H9 (cell line): ENCODE measurements at places on chromosomes 1 and 21. TPM values are rescaled to one million over a fixed set of nuclear protein-coding genes. Genes with fewer than 3 reads are reported as not detected.

Gene KRTAP12-3
- not detected in 2 replicates for total RNA-seq

Gene TMPRSS3
- total RNA-seq: 0.31 and 0.44 TPM in 2 replicates

Gene SLC5A9
- 0.22 TPM in 1 of 2 replicates, not detected in the other for total RNA-seq

Gene TMEM82
- total RNA-seq: 1.0 and 1.4 TPM in 2 replicates

Gene PHLDA3
- 53.9 and 55.0 TPM in 2 replicates for total RNA-seq

Gene GPR37L1
- total RNA-seq: 0.11 TPM in 2 replicates

Gene AKR7A3
- total RNA-seq: 0.74 and 0.81 TPM in 2 replicates

DNA sequence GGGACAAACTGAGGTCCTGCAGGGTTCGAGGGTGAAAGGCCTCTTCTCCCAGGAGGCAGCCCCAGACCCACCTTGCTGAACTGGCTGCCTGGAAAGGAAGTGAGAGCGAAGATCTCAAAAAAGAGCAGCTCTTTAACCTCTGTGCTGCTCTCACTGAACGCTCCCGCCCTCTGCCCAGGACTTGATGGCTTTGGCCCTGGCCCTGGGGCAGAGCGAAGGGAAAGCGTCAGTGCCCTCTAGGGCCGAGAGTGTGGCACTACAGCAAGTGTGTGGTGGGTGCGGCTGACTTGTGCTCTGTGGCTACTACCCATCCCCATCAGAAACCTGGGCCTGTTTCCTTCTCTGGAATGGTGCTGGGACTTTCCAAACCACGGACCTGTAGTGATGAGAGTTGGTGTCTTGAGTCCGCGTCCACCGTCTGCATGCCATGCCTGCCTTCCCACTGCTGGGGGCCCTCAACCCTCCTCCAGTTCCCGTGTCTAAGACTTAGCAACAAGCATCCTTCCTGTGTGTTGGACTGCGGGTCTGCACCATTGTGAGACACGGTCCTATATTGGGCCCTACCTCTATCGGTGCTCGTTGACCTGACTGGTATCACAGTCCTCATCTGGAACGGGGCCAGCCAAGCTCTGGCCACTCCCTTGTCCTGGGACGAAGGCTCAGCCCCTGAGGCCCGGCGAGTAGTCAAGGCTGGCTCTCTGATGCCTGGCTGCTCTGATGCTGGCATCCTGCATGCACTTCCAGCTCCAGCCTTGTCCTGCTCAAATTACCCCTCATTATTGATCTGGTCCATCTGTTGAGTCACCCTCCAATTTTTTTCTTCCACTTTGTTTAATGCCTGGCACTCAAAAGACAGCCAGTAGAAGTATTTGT, 180.3 kb downstream of the DISC1 start:
- peak; percentile 89 for DNase-seq

DNA sequence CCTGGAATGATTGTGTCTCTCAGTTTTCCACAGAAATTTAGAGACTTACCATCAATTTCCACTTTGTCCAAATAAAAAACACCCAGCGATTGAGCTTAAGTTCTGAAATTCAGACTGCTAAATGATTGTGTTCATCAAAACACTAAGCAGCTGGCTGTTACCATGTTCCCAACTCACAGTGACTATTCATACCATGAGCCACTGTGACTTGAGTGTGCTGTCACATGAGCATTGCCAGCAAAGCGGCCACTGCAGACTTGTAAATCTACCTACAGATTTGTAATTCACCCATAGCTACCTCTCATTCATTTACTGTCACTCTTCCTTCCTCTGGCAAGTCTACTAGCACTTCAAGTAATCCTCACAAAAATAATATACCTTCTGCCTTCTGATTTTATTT, 17.2 kb upstream of the PRKAB2 start:
- no peak for DNase-seq

- peak; percentile 88 for DNase-seq
These were observed 2.9 kb downstream of the IFI6 start for GRCh38 chr1:27668808-27669723.

GRCh38 chr1:166165661-166166328, 1.0 kb downstream of the FAM78B start:
- DNase-seq: peak; percentile 44

DNA sequence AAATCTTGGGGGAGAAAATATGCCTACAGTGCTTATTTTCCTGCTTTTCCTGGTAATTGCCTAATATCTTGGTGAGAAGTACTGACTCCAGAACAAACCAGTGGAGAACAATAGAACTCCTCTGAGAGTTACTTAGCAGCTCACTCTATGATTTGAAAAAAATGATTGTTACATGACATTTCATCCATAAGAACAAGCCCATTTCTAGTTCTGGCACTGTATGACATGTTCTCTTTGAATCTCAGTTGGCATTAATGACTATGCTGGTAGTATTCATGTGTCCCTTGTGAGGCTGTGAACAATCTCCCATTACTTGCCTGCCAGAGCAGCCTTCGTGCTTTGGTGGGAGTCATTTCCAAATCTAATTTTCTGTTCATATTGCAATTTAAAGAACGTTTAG, 58.0 kb downstream of the CLIC4 start:
- no peak for DNase-seq

GRCh38 chr1:26608895-26609294, 79.3 kb downstream of the RPS6KA1 start:
- no peak for DNase-seq

- no peak for DNase-seq
These were observed 19.2 kb downstream of the SLC66A1 start for GRCh38 chr1:19331262-19331878.

GRCh38 chr1:165824269-165824643, 3.2 kb upstream of the UCK2 start:
- no peak for DNase-seq

DNA sequence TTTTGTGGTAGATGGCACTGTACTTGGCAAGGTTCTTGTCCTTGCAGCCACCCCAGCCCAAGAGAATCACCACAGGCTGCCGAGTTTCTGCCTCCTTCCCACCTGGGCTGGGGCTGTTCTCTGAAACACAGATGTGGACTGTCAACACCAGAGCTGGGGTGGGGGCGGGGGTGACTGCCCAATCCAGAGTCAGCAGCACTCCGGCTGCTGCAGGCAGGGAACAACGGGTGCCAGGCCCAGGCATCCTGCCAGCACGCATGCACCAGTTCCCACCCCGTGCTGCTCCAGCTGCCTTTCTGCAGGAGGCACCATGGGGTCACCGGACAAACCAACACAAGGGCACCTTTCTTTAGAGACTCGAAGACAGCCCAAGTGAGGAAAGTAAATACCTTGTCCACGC, 14.1 kb downstream of the TMEM53 start:
- no peak for DNase-seq

DNA sequence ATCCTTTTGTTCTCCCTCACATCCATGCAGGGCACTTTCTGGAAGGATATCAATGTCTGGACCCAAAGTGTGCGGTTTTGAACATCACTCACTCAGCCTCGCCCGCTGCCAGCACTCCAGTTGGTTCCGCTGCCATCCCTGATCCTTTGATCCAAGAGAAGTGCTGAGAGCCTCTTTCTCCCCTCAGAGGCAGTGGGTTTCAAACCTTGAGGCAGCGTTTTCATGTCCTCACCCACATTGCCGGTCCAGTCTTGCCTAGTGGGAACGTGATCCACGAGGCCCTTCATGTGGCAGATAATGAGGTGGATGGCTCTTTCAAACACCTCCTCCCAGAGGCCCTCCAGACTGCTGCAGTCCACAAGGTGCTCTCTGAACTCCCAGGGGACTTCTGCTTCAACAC, 122.2 kb downstream of the ACTL8 start:
- DNase-seq: no peak

DNA sequence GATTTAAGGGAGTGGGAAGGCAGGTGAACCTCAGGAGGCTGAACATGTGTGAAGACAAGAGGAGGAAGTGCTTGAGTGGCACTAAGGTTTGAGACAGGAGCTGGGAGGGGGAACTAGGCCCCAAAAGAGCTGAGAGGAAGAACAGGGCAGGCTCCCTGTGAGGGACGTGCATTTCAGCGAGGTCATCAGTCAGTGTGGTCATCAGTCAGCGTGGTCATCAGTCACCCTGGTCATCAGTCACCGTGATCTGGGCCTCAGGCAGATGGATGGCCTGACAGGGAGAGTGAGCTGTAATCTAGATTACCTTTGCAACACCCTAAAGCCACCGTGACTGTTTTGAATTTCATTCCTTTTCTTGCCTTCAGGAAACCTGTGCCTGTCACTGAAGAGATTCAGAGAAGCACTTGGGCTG, 29.1 kb downstream of the VTCN1 start:
- DNase-seq: no peak

- DNase-seq: peak; percentile 69
These were observed at the start of gene EVA1C for GRCh38 chr21:32412162-32413014. EVA1C (plus strand) TSS chr21:32412706; CDS start chr21:32412854, 148 bp downstream.

DNA sequence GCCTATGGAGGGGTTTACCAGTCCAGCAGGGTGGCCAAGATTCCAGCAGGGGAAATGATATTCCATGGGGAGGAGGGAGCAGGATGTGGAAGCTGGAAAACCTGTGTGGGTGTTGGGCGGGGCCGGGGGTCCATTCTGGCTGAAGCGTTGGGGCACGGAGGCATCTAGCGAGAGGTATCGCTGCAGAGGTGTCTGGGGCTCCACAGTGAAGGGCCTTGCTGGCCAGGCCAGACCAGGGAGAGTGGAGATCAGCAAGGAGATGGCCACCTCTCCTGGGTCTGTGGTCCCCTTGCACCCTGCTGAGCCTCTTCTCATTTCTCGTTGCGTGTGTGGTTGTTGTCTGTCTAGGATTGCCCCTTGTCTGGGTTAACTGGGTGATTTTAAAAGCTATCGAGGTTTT, 6.2 kb downstream of the COQ8A start:
- DNase-seq: no peak

- DNase-seq: no peak
These were observed 86.3 kb upstream of the VANGL1 start for GRCh38 chr1:115555446-115555845.

DNA sequence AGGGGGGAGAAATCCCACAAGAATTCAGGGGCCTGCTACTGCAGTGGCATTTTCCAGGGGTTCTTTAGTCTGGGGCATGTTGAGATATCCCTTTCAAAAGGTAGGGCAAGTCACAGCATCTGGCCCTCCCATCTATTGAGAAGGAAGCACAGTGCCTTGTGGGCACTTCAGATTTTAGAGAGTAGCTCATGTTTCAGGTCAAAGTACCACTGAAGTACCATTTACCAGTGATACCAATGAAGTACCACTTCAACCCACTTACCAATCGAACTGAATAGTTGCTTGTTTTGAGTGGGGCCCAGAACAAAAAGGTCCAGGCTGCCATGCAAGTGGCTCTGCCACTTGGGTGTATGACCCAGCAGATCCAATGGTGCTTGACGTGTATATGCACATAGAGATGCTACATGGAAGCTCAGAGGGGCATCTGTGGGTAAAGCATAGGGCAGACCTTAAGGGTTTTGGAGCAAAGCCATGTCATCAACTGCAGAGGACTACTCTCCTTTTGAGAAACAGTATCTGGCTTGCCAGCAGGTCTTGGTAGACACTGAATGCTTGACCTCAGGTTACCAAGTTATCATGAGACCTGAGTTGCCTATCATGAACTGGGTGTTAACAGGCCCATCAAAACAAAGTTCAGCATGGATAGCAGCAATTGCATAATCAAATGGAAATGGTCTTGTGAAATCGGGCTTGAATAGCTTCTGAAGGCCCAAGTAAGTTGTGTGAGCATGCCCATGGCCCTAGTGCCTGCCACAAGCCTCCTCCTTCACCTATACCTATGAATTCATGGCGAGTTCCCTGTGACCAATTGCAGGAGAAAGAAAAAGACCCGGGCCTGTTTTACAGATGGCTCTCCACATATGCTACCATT, 23.5 kb downstream of the PLA2G2D start:
- no peak for DNase-seq

GRCh38 chr1:115237507-115237906, 100.5 kb downstream of the NGF start:
- no peak for DNase-seq

- no peak for DNase-seq
These were observed 150.3 kb downstream of the ZSCAN20 start for GRCh38 chr1:33622757-33623156.

DNA sequence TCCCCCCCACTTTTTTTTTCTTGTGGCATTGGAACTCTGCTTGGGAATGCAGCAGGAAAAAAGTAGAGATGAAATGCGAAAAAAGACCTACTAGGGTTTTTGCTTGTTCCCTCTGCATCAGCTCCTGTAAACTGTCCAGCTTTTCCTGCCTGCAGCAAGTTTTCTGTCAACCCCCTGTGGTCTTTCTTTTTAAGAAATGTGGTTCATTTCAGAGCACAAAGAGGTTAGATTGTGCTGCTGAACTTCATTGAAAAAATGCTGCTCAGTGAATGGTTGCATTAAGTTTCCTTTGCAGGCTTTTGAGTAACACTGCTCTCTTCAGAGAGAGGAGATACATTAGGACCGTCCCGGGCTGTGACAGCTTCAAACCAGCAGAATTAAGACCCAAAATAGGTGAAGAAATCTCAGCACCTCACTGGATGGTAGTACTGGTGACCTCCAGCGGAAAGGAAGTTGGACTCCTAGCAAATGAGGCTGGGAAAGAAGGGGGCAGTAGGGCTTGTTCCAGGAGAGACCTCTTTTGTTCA, 80.7 kb downstream of the NDUFS5 start:
- no peak for DNase-seq

DNA sequence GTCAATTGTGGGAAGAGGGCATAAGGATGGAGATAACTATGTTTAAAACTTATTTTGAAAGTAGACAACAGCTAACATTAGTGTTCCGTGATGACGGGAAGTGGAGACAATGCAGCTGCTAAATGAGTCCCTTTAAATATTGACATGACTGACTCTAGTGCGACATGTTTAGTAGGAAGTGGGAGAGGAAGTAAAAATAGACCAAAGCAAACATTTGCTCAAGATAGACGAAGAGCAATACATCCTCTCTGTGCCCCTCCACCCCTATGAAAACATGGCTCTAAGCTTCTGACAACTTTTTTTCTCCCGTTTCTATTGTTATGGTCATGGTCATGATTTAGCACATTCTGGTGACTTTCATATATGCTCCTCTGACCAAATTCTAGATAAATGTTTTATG, 60.0 kb upstream of the HMCN1 start:
- DNase-seq: no peak

- no peak for DNase-seq
These were observed 6.2 kb upstream of the LAPTM5 start for GRCh38 chr1:30763651-30764248.

DNA sequence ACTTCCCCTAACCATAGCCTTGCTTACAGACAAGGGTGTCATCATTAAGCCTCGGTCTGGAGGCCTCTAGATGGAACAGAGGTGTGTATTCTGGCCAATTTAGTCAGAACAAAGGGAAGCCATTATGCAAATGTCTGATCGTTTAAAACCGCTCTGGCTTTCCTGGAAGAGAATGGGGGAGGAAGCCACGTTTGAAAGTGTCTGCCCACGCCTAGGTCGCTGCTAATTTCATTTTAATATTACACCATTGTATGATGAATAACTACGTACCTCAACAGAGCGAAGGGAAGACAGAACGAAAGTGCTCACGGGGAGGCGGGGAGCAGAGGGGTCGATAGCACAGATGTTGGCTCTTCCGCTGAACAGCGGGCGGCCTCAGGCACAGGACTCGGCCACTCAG, 41.1 kb upstream of the CSF3R start:
- DNase-seq: no peak

- DNase-seq: no peak
These were observed 4.2 kb downstream of the MANEAL start for GRCh38 chr1:37797750-37798345.
